Thymus (tissue), 14 donors: ENCODE measurements at places on chromosomes 2 and 18.

DNA sequence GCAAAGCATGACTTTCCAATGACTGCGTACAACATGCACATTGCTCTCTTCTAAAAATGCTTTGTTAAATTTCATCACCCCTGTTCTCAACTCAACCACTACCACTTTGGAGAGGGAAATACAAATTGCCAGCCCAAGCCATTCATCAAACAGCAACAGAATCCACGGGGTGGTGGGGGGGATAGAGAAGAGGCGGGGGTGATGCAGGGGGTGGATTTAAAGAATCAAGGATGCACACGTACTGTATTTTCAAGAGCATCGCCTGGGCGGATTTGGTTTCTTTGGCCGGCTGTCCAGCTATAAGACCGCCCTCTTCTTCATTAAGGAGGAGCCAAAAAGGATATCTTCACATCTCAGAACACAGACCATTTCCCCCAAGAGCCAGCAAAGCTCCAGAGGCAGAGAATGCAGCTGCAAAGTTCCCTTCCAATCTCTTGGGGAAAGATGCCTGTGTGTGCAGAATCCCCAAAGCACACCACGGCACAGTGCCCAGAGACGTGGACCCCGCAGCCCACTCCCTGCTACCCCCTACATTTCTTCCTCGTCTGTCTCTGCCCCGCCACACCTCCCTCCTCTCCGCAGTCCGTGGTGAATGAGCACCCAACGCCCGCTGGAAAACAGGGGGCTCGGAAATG lies 977 bp downstream of the SLC8A1 start:
- peak overlapping the region; percentile 68 for H3K4me3 ChIP-seq
- no peaks in the 10 kb centered on the region for H3K36me3 ChIP-seq
- DNase-seq: peak; percentile 40
- no peaks in the 10 kb centered on the region for H3K27me3 ChIP-seq
- no peak overlapping the region for H3K27ac ChIP-seq

GRCh38 chr2:207676827-207677354 lies 34.5 kb upstream of the CCNYL1 start:
- no peak overlapping the region for H3K27ac ChIP-seq
- H3K36me3 ChIP-seq: no peaks in the 10 kb centered on the region
- H3K4me3 ChIP-seq: no peak overlapping the region
- DNase-seq: no peak
- peaks cover 8% of the 10 kb centered on the region for H3K27me3 ChIP-seq

DNA sequence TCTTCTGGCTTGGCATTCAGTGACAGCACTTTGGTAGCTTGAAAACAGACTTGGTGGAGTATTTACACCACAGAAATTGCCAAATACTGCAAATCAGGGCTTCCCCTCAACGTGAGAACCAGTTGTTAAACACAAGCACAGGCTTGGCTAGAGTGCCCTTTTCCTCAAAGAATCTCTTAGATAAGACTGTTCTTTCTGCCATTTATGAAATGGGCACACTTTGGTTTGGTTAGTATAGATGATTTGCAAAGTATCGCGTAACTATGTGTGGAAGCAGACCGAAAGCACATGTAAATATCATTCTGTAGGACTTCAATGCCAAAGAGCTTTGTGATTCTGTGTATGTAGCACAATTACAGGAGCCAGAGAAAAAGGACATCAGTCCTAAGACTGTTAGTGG lies 308.2 kb downstream of the DCC start:
- no peaks in the 10 kb centered on the region for H3K27me3 ChIP-seq
- H3K4me3 ChIP-seq: no peak overlapping the region
- DNase-seq: no peak
- H3K27ac ChIP-seq: no peak overlapping the region

GRCh38 chr2:36954977-36955607 lies 11.2 kb downstream of the STRN start:
- no peaks in the 10 kb centered on the region for H3K27me3 ChIP-seq
- no peak overlapping the region for H3K27ac ChIP-seq
- H3K36me3 ChIP-seq: peaks cover 4% of the 10 kb centered on the region
- H3K4me3 ChIP-seq: no peak overlapping the region
- no peaks in the 10 kb centered on the region for H3K4me1 ChIP-seq
- no peak for DNase-seq

- no peak for DNase-seq
- no peak overlapping the region for H3K27ac ChIP-seq
- no peaks in the 10 kb centered on the region for H3K36me3 ChIP-seq
- H3K27me3 ChIP-seq: no peaks in the 10 kb centered on the region
- no peak overlapping the region for H3K4me3 ChIP-seq
- H3K4me1 ChIP-seq: no peaks in the 10 kb centered on the region
Observed at GRCh38 chr18:49178736-49179135, 228.0 kb upstream of the SMAD7 start.

- no peak overlapping the region for H3K4me3 ChIP-seq
- H3K27ac ChIP-seq: no peak overlapping the region
- no peaks in the 10 kb centered on the region for H3K4me1 ChIP-seq
- no peaks in the 10 kb centered on the region for H3K36me3 ChIP-seq
- no peaks in the 10 kb centered on the region for H3K27me3 ChIP-seq
- no peak for DNase-seq
Observed at GRCh38 chr18:61503688-61504087, 170.5 kb downstream of the CDH20 start.

- H3K4me3 ChIP-seq: no peak overlapping the region
- H3K27ac ChIP-seq: no peak overlapping the region
- peaks cover 24% of the 10 kb centered on the region for H3K4me1 ChIP-seq
- H3K36me3 ChIP-seq: peaks cover 19% of the 10 kb centered on the region
Observed at GRCh38 chr2:120219766-120220165, 3.4 kb downstream of the TMEM185B start.

GRCh38 chr2:25159949-25160348 lies 8.4 kb downstream of the POMC start:
- DNase-seq: no peak
- no peak overlapping the region for H3K4me3 ChIP-seq
- peaks cover 18% of the 10 kb centered on the region for H3K27me3 ChIP-seq
- H3K36me3 ChIP-seq: no peaks in the 10 kb centered on the region
- H3K4me1 ChIP-seq: no peaks in the 10 kb centered on the region

GRCh38 chr2:239282448-239283287 lies 118.2 kb downstream of the HDAC4 start:
- H3K27ac ChIP-seq: no peak overlapping the region
- H3K4me3 ChIP-seq: no peak overlapping the region
- peaks cover 25% of the 10 kb centered on the region for H3K36me3 ChIP-seq
- DNase-seq: no peak

DNA sequence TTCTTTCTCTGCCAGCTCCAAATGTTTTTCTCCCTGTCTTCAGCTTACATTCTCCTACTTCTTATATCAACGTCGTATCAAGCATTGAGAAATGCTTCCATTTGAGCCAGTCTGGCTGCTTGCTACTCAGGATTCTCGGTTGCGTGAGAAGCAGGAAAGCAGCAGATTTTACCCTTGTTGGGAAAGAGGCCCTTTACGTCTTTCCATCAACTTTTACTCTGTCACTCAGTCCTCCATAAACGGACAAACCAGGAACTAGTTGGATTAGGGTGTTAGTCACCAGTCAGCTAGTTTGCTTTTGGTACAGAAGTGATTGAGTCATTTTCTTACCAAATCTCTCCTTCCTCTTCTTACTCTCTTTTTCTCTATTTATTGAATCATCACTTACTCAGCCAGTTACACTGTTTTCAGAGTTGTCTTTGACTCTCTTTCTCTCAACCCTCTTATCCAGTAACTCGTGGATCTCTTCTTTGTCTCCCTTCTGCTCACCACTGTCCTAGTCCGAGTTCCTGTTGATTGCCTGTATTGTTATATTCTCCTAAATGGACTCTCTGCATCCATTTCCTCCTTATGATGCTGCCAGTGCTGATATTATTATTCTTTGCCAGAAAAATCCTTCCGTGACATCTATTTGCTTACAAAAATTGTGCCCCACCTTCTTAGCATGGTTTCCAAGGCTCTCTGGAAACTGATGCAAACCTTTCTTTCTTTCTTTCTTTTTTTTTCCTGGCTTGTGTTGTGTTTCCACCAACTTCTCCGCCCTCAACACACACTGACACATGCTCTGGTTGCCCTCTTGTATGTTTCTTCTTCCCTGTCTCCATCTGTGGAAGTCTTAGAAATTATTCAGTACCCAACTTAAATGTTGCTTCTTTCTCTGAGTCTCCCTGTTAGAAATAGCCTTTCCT lies 61.5 kb downstream of the VRK2 start:
- H3K4me1 ChIP-seq: no peaks in the 10 kb centered on the region
- H3K27me3 ChIP-seq: no peaks in the 10 kb centered on the region
- no peaks in the 10 kb centered on the region for H3K36me3 ChIP-seq
- no peak for DNase-seq

DNA sequence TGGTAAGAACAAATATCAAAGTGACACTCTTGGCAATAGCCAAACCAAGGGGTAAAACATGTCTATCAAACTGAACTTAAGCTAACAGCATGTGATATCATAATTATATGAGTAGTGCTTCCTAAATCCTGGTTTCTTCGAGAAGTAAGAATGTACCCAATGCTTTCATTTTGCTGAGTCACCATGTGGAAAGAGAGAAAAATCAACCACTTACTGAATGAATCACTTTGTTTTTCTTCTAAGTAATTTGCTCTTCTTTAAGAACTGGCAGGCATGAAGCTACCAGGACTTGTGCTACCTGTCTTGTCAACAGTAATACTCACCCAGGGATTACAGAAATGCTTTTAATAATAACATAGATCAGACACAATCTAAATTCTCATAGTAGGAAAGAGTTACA lies 19.0 kb upstream of the DUSP19 start:
- H3K27me3 ChIP-seq: no peaks in the 10 kb centered on the region
- no peaks in the 10 kb centered on the region for H3K36me3 ChIP-seq
- H3K27ac ChIP-seq: no peak overlapping the region
- no peak for DNase-seq
- H3K4me1 ChIP-seq: no peaks in the 10 kb centered on the region

- H3K36me3 ChIP-seq: peaks cover 75% of the 10 kb centered on the region
- H3K4me3 ChIP-seq: no peak overlapping the region
- DNase-seq: no peak
- no peaks in the 10 kb centered on the region for H3K27me3 ChIP-seq
- H3K27ac ChIP-seq: peak overlapping the region; percentile 75
Observed at GRCh38 chr2:98560256-98560771, 48.0 kb downstream of the COA5 start.

DNA sequence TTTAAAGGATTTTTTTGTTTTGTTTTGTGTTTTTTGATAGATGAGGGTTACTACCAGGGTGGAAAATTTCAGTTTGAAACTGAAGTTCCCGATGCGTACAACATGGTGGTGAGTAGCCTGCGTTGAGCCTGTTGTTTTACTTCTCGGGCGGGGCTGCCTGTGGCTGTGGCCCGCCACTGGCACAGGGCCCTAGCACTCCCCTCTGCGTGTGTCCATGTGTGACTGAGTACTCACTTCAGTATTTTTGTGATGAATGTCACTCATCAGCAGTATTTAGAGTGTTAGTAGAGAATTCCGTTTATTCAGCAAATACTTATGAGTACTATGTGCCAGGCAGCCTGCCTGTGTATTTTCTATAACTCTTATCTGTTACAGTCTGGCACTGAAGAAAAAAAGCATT lies 44.3 kb upstream of the SCLY start:
- no peak overlapping the region for H3K4me3 ChIP-seq
- no peak for DNase-seq
- no peak overlapping the region for H3K27ac ChIP-seq
- no peaks in the 10 kb centered on the region for H3K27me3 ChIP-seq
- peaks cover 9% of the 10 kb centered on the region for H3K36me3 ChIP-seq

- no peaks in the 10 kb centered on the region for H3K4me1 ChIP-seq
- H3K27me3 ChIP-seq: no peaks in the 10 kb centered on the region
- no peak for DNase-seq
- H3K36me3 ChIP-seq: no peaks in the 10 kb centered on the region
- no peak overlapping the region for H3K27ac ChIP-seq
- no peak overlapping the region for H3K4me3 ChIP-seq
Observed at GRCh38 chr2:149904352-149905175, 317.0 kb upstream of the MMADHC start.

GRCh38 chr2:82789851-82790205 lies 1669.3 kb downstream of the SUCLG1 start:
- H3K4me1 ChIP-seq: no peaks in the 10 kb centered on the region
- H3K27ac ChIP-seq: no peak overlapping the region
- DNase-seq: no peak
- H3K27me3 ChIP-seq: no peaks in the 10 kb centered on the region
- no peaks in the 10 kb centered on the region for H3K36me3 ChIP-seq
- H3K4me3 ChIP-seq: no peak overlapping the region

GRCh38 chr2:239312081-239312511 lies 88.7 kb downstream of the HDAC4 start:
- no peak overlapping the region for H3K27ac ChIP-seq
- peaks cover 16% of the 10 kb centered on the region for H3K4me1 ChIP-seq
- H3K4me3 ChIP-seq: no peak overlapping the region
- no peaks in the 10 kb centered on the region for H3K27me3 ChIP-seq
- peaks cover 48% of the 10 kb centered on the region for H3K36me3 ChIP-seq
- no peak for DNase-seq

- H3K27ac ChIP-seq: no peak overlapping the region
- H3K27me3 ChIP-seq: no peaks in the 10 kb centered on the region
- H3K36me3 ChIP-seq: peaks cover 56% of the 10 kb centered on the region
- H3K4me1 ChIP-seq: no peaks in the 10 kb centered on the region
- no peak overlapping the region for H3K4me3 ChIP-seq
Observed at GRCh38 chr2:135169900-135170753, 118.0 kb downstream of the RAB3GAP1 start.

- H3K36me3 ChIP-seq: peaks cover 80% of the 10 kb centered on the region
- no peak overlapping the region for H3K4me3 ChIP-seq
- no peak for DNase-seq
- H3K27ac ChIP-seq: no peak overlapping the region
- no peaks in the 10 kb centered on the region for H3K27me3 ChIP-seq
Observed at GRCh38 chr2:47810850-47811249, 27.9 kb downstream of the MSH6 start.

- no peak for DNase-seq
- H3K4me3 ChIP-seq: no peak overlapping the region
- H3K27me3 ChIP-seq: no peaks in the 10 kb centered on the region
- H3K36me3 ChIP-seq: no peaks in the 10 kb centered on the region
- H3K27ac ChIP-seq: no peak overlapping the region
Observed at GRCh38 chr2:9071584-9072124, 68.2 kb upstream of the MBOAT2 start.

- H3K27ac ChIP-seq: no peak overlapping the region
- H3K4me1 ChIP-seq: no peaks in the 10 kb centered on the region
- H3K36me3 ChIP-seq: peaks cover 1% of the 10 kb centered on the region
- H3K4me3 ChIP-seq: no peak overlapping the region
Observed at GRCh38 chr2:241069821-241070281, 32.2 kb downstream of the MTERF4 start.
